Endothelial cell (in vitro differentiated cells): ENCODE measurements at places on chromosomes 5 and 9.

GRCh38 chr5:160047423-160047822, 38.5 kb downstream of the TTC1 start:
- H3K4me3 ChIP-seq, result no peak overlapping the region
- H3K27ac ChIP-seq, result no peak overlapping the region
- H3K36me3 ChIP-seq, result peaks cover 25% of the 10 kb centered on the region
- peaks cover 14% of the 10 kb centered on the region for H3K4me1 ChIP-seq
- no peak for DNase-seq

GRCh38 chr9:127166111-127166510, 43.7 kb upstream of the ANGPTL2 start:
- no peak overlapping the region for H3K27ac ChIP-seq
- peaks cover 20% of the 10 kb centered on the region for H3K4me1 ChIP-seq
- peaks cover 4% of the 10 kb centered on the region for H3K27me3 ChIP-seq
- H3K4me3 ChIP-seq, result no peak overlapping the region
- DNase-seq, result no peak

DNA sequence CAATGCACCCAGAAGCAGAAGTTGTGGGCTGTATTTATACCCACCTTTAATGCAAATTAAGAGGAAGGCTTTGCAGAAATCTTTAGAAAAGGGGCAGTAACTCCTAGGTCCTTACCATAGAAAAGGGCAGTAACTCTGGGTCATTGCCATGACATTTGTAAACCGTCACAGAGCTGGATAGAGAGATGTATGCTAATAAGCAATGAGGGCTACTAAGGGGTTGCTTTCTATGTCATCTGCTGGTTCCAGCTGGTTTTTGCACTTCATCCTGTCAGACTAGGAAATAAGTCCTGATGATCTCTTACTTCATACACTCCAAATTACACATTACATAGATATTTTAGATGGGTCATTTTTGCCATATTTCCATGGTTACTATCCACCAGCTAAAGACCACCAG, 299.1 kb upstream of the TYRP1 start:
- H3K36me3 ChIP-seq, result no peaks in the 10 kb centered on the region
- no peaks in the 10 kb centered on the region for H3K4me1 ChIP-seq
- no peak for DNase-seq

- H3K36me3 ChIP-seq, result no peaks in the 10 kb centered on the region
- H3K4me1 ChIP-seq, result no peaks in the 10 kb centered on the region
- no peak for DNase-seq
- H3K27me3 ChIP-seq, result no peaks in the 10 kb centered on the region
Observed at GRCh38 chr5:111945535-111945934, 188.5 kb upstream of the NREP start.

DNA sequence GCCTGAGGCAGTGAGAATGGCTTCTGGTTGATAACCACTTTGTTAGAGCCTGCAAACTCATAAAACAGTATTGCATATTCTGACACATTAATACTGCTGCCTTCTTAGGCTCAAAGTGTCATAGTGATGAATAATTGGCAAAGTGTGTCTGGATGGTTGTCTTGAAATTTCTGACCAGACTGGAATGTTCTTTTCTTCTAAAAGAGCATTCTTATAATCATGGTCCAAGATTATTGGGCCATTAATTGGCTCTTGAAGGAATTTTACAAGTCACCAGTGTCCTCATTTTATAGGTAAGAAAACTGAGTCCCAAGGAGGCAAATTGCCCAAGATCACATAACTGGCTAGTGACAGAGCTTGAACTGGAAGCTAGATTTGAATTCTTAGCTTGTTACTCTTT, 111.7 kb downstream of the PCSK1 start:
- no peaks in the 10 kb centered on the region for H3K27me3 ChIP-seq
- no peaks in the 10 kb centered on the region for H3K36me3 ChIP-seq
- H3K4me3 ChIP-seq, result no peak overlapping the region
- DNase-seq, result no peak
- no peak overlapping the region for H3K27ac ChIP-seq
- H3K4me1 ChIP-seq, result peaks cover 3% of the 10 kb centered on the region

DNA sequence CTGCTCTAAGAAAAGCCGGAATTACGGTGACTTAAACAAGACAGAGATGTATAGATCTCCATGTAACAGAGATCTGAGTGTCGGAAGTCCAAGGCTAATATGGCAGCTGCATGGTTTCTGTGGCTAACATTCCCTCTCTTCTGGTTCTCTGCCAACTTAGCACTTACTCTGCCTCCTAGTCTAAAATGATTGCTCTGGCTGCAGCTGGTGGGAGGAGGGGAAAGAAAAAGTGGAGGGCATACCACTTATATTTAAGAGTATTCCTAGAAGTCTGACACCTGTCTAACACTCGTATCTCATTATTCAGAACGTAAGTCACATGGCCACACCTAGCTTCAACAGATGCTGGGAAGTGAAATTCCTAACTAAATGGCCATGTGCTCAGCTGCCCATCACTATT, 551.5 kb upstream of the TLE4 start:
- H3K4me1 ChIP-seq, result peaks cover 6% of the 10 kb centered on the region
- H3K27ac ChIP-seq, result no peak overlapping the region
- no peaks in the 10 kb centered on the region for H3K27me3 ChIP-seq
- no peaks in the 10 kb centered on the region for H3K36me3 ChIP-seq

DNA sequence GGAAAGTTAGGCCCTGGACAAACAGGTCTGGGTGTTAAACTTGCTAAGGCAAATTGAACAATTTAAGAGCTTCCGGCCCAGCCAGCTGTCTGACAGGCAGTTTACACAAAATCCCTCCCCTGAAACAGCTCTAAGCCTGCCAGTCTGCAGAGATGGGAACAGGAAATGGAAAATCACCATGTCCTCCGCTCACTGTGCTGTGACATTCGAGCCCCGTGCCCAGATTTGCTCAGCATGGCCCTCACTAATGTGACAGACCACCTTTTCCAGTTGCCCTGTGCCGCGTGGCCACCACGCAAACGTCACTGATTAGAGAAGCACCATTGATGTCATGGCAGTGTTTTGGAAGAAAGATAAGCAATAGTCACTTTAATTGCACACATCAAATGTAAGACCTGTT, 41.0 kb downstream of the CCNJL start:
- peaks cover 53% of the 10 kb centered on the region for H3K4me1 ChIP-seq
- peaks cover 6% of the 10 kb centered on the region for H3K27me3 ChIP-seq
- peak overlapping the region; percentile 73 for H3K4me3 ChIP-seq
- H3K36me3 ChIP-seq, result peaks cover 33% of the 10 kb centered on the region

- H3K27ac ChIP-seq, result no peak overlapping the region
- H3K27me3 ChIP-seq, result no peaks in the 10 kb centered on the region
- H3K4me3 ChIP-seq, result no peak overlapping the region
- no peaks in the 10 kb centered on the region for H3K36me3 ChIP-seq
Observed at GRCh38 chr9:109816490-109816889, 36.5 kb downstream of the PALM2AKAP2 start.

DNA sequence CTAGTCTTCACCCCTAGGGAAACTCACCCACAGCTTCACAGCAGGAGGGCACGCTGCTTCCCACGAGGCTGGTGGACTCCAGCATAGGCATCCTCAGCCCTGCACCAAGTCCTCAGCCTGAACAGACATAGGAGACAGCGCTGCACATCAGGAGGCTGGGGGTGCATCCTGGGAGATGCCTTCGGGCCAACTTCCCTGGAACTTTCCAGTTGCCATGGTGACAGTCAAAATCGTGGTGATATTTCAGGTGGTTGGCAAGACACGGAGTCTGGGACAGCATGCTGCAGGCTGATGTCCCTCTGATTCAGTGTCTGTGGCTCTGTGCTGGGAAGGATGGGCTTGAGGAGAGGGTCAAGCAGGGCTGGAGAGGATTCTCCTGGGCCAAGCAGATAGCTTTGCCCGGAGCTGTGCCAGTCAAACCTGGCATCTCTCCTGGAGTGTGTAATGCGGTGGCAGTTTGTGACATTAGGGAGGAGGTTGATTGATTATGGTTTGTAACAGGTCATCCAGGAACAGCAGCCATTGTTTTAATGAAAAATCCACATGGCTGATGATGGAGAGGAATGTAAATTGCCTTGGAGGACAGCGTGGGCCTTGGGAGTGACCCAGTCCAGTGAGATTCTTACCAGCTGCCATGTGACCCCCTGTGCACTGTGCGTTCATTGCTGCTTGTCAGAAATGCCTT, 35.6 kb upstream of the SEMA4D start:
- no peak overlapping the region for H3K4me3 ChIP-seq
- DNase-seq, result no peak
- no peaks in the 10 kb centered on the region for H3K36me3 ChIP-seq
- peaks cover 3% of the 10 kb centered on the region for H3K27me3 ChIP-seq
- H3K4me1 ChIP-seq, result peaks cover 6% of the 10 kb centered on the region
- H3K27ac ChIP-seq, result peak overlapping the region; percentile 25
